Activated naive CD4-positive, alpha-beta T cell (primary cell): ENCODE measurements at places on chromosomes 12 and 14.

DNA sequence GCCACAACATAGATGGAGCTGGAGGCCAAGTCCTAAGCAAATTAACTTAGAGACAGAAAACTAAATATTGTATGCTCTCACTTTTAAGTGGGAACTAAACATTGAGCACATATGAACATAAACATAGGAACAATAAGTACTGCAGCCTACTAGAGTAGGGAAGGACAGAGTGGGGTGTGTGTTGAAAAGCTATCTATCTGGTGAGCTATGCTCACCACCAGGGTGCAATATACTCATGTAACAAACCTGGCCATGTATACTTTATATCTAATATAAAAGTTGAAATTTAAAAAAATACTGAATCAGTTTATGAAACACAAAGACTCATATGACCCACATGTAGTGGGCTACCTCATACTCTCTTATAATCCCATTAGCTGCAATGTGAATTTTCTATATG lies 1305.0 kb downstream of the LRFN5 start:
- DNase-seq = no peak

GRCh38 chr14:24167469-24168114 lies 4.3 kb upstream of the REC8 start:
- DNase-seq = no peak

DNA sequence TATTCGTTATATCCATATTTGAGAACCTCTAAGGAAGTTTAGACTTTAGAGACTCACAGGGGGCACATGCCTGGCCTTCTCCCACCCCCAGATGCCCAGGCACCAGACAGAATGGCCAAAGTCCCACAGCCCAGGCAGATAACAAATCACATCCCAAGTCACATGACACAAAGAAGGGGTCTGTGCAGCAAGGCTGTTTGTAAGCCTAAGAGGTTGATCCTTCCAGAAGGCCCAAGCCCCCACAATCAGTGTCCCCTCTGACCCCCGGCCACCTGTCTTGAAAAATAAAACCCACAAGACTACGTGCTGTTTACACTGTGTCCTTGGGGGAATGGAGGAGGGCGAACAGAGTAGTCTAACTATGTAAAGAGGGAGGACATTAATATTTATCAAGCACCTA lies 5.1 kb downstream of the CTDSP2 start:
- no peak for DNase-seq

- no peak for DNase-seq
Measured at GRCh38 chr14:73712540-73713180, 1.5 kb downstream of the PNMA1 start.

GRCh38 chr12:50188875-50189575 lies 21.9 kb upstream of the CERS5 start:
- DNase-seq = no peak

DNA sequence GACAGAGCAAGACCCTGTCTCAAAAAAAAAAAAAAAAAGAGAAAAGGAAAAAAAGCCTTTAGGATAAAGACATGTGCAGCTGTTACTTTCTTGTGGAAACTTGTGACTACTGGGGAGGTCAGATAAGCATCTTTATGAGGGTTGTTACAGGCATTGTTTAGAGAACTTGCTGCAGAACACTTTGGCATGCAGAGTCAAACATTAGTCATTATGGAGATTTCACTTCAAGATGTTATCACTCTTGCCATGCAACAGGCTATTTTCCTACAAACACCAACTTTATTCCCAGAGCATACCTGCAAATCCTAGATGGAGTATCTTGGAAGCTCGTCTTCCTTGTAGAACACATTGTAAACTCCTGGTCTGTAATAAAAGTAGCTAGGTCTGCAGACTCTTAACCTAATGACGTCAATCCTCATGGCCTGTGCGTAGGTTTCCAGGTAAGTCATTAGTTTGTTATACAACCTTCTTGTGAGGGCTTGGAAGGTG lies 36.3 kb upstream of the WDR89 start:
- no peak for DNase-seq

DNA sequence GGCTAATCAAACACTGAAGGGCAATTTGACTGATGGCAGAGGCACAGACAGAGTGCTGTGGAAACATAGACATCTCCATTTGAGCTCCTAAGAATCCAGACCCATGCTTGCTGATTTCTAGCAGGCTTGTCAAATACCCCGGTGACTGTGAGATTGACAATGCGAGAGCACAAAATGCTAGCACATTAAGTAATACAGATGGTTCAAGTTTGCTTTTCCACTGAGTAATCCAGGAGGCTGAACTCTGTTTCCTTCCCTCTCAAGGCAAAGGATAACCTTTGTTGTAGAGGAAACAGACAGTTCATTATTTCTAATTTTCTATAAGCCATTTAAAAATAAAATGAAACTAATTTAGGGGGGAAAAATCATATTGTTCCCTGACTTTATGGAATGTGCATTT lies 256.5 kb upstream of the CRY1 start:
- no peak for DNase-seq

DNA sequence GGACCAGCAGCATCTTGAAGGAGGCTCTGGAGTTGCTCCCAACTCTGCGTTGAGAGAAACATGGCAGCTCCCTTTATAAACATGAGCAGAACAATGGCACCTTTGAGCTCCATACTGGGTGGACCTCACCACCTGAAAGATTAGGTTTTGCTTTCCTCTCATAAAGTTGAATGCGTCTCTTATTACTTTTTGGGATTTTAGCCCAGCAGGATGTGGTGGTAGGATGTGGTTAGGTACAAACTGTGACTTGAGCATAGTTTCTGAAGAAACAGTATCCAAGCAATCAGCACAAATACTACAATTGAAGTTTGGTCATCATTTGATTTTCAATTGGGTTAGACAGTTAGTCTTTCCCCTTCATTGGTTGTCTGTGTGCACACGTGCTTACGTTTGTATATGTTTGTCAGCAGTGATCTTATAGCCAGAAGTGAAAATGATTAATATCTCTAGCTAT lies at the start of gene PRR4:
Gene PRR4 (minus strand): TSS at position 51 of the 454 bp plus-strand sequence. CDS start 38 bp downstream, at position 13.
- DNase-seq = no peak

GRCh38 chr12:124294780-124295341 lies at the start of gene RFLNA:
Gene RFLNA, plus strand, starts transcription at chr12:124295093. Its CDS starts 337 bp downstream, at chr12:124295430.
- DNase-seq = no peak

DNA sequence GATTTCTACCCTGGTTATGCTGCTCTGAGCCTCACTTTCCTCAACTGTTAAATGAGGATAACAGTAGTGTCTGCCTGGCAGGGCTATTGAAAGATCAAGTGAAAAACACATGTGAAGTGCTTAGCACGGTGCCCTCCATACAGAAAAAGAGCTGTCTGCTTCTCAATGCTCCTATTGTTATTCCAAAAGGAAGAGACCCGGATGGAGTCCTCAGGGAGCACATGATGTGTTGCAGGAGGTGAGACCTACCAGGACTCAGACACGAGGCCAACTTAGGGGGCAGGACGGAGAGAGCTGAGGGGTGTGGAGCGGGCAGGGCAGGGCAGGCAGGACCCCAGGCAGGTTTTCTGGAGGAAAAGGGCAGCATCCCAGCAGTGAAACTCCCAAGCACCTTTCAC lies 8.9 kb downstream of the FAIM2 start:
- no peak for DNase-seq
